ENCODE measurements at places on chromosomes 11 and 22. TPM values are rescaled to one million over a fixed set of nuclear protein-coding genes. Genes with fewer than 3 reads are reported as not detected.

NXPE4 gene
- total RNA-seq = not detected

NUP160 gene
- 20.4 TPM for total RNA-seq

SHANK2 gene
- 12.5 TPM for total RNA-seq

TMEM218 gene
- 19.6 TPM for total RNA-seq

EMSY gene
- 15.2 TPM for total RNA-seq

IL10RA gene
- 0.25 TPM for total RNA-seq

RELT gene
- 7.5 TPM for total RNA-seq

SLC1A2 gene
- total RNA-seq = not detected

GRCh38 chr11:74570266-74571061, 21.9 kb upstream of the POLD3 start:
- DNase-seq = no peak

DNA sequence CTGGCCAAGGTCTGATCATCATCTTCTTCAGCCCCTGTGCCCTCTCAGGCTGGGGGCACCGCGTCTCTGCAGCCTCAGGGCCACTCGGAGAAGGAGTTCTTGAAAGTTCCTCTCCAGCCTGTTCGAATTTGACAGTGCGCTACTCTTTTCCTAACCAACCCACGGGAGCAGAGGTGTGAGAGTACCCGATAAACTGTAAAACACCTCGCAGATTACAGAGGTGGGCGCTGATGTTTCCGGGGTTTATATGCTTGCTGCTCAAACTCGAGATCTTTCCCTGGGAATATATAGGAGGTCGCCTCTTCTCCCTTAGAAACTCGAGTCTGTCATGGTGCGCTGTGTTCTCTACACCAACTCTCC, 515 bp downstream of the CTR9 start:
- no peak for DNase-seq

- DNase-seq = no peak
Measured at GRCh38 chr11:96391698-96392307, 2.0 kb downstream of the JRKL start.

DNA sequence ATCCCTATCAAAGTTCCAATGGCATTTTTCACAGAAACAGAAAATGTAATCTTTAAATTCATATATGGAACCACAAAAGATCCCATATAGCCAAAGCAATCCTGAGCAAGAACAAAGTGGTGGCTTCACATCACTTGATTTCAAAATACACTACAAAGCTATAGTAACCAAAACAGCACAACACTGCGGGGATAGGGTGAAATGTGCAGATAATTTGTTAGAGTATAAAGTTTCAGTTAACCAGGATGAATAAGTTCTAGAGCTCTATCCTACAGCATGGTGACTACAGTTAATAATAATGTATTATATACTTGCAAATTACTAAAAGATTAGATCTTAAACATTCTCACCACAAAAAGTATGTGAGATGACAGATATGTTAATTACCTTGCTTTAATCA, 55.5 kb downstream of the MAPK1 start:
- DNase-seq = no peak
